ENCODE measurements at places on chromosomes 5 and 9. TPM values are rescaled to one million over a fixed set of nuclear protein-coding genes. Genes with fewer than 3 reads are reported as not detected.

IL9 gene
- total RNA-seq = not detected

SMIM33 gene
- not detected for total RNA-seq

DPYSL3 gene
- 77.1 TPM for total RNA-seq

POLE3 gene
- 55.3 TPM for total RNA-seq

MYOZ3 gene
- total RNA-seq = 0.88 TPM

BHMT gene
- not detected for total RNA-seq

SLCO6A1 gene
- not detected for total RNA-seq

RECK gene
- 5.5 TPM for total RNA-seq

PBX3 gene
- total RNA-seq = 10.4 TPM

GPBP1 gene
- 43.7 TPM for total RNA-seq

PCDHGA5 gene
- total RNA-seq = 0.49 TPM

SLC4A9 gene
- under 0.01 TPM for total RNA-seq

CARTPT gene
- not detected for total RNA-seq

SPATA31E1 gene
- not detected for total RNA-seq

GADD45G gene
- total RNA-seq = 0.49 TPM

GDNF gene
- not detected for total RNA-seq

SEMA5A gene
- total RNA-seq = 0.31 TPM

PCDHB13 gene
- total RNA-seq = 3.3 TPM

ANKRD55 gene
- 0.49 TPM for total RNA-seq

DRD1 gene
- total RNA-seq = not detected

SAPCD2 gene
- total RNA-seq = 13.6 TPM

TAL2 gene
- not detected for total RNA-seq

FCN2 gene
- total RNA-seq = not detected

CCDC187 gene
- not detected for total RNA-seq

ZNF189 gene
- total RNA-seq = 15.4 TPM

SPINK13 gene
- not detected for total RNA-seq

All from bladder microvascular endothelial cell (primary cell).